ENCODE measurements at places on chromosomes 1 and 21. TPM values are rescaled to one million over a fixed set of nuclear protein-coding genes. Genes with fewer than 3 reads are reported as not detected.

DNA sequence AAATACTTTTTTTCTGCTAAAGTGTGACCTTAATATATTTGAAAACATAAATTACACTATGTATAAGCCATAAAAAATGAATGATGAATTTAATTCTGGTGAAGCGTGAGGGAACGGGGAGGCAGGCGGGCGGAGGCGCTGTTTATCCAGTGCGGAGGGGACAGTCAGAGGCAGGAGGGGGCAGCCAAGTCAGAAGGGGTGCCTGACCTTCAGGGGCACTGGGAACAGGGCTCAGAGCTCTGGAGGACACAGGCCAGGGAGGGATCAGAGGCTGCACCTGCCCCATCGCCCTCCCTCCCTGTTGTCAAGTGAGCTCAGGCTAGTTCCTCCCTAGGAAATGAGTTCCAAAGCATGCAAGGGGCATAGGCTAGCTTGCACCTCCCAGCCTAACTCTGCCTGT lies 82.0 kb upstream of the CASZ1 start:
- no peak for DNase-seq

GRCh38 chr1:230104395-230105244 lies 37.6 kb downstream of the GALNT2 start:
- peak; percentile 99 for DNase-seq

GRCh38 chr21:29091033-29091432 lies 17.6 kb upstream of the CCT8 start:
- DNase-seq: peak; percentile 68

The MLLT11 gene
- 4.6 TPM for total RNA-seq

DNA sequence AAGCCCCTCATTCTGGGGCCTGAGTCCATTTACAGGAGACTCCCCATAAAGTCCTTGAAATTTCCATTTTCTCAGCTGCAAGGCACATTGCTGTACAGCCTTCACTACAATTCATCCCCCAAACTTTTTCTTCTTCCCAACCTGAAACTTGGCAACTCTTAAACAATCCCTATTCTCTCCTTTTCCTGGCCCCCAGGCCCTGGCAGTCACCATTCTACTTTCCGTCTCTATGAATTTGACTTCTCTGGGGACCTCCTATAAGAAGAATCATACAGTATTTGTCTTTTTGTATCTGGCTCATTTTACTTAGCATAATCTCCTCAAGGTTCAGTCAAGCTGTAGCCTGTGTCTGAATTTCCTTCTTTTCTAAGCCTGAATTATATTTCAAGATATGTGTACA lies 332.9 kb downstream of the PCP4 start:
- DNase-seq: no peak

The ELAPOR1 gene
- total RNA-seq: 1.0 TPM

The CELA3B gene
- not detected for total RNA-seq

The CASQ2 gene
- not detected for total RNA-seq

The S100A7 gene
- 2.7 TPM for total RNA-seq

- DNase-seq: no peak
Measured at GRCh38 chr1:31783846-31784245, 19.7 kb upstream of the ADGRB2 start.

DNA sequence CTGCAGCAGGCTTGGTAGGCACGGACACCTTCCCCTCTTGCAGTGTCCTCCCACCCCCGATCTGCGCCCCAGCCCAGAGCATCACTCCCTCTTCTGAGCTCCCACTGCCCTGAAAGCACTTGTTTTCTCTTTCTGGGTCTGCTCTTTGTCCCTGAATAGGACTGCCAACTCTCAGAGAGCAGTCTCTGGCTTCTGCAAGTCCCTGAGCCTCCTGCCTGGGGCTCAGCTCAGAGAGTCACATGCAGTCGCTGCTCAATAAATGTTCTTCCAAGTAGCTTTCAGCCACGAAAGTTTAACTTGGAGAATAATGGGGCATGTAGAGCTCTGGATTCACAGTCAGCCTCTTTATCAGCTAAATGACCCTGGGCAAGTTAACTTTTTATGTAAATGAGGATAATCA lies 205.6 kb downstream of the HIVEP3 start:
- DNase-seq: no peak

DNA sequence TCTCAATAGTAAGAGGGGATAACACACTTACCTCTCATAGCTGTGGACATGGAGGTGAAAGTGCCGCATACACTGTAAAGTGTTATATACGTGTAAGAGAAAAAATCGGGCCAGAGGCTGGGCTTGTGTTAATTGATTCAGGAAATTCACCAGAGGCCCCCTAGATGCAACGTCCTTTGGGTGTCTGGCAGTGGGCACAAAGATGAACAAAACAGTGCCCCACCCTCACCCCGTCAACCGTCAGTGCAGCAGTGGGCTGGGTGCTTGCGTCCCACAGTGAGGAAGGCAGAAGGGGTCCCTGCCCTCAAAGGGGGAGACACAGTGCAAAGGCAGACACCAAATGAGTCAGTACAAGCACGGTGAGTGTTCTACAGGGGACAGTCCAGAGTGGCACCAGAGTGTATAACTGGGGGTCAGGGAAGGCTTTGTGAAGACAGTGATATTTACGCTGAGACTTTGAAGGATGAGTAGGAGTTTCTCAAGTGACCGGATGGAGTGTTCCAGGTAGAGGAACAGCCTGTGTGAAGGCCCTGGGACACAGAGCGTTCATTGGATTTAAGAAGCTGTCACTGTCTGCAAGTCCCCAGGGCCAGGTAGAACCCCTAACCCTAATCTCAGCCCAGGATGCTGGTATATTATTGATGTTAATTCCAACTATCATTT lies 6.6 kb upstream of the MTFR1L start:
- no peak for DNase-seq

DNA sequence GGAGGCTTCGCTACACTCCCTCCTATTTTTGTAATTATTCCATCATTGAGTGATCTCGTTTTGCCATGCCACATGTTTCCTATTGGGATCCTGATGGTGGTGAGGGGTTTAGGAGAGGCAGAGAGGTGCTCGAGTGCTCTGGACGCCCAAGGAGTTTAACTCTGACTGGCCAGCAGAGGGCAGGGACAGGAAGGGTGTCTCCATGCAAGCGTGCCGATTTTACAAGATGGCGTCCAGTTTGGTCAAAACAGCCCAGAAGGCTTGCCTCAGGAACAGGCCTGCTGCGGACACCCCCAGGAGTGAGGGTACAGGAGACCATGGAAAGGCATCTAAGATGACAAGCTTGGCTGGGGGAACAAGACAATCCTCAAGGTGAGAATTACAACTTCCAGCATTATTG lies 33.8 kb upstream of the KCNE2 start:
- DNase-seq: no peak

GRCh38 chr1:63913533-63913932 lies 139.7 kb downstream of the ROR1 start:
- no peak for DNase-seq

The UBE2Q1 gene
- 31.2 TPM for total RNA-seq

The PARS2 gene
- 4.5 TPM for total RNA-seq

- no peak for DNase-seq
Measured at GRCh38 chr1:109824349-109825115, 60.8 kb upstream of the EPS8L3 start.

DNA sequence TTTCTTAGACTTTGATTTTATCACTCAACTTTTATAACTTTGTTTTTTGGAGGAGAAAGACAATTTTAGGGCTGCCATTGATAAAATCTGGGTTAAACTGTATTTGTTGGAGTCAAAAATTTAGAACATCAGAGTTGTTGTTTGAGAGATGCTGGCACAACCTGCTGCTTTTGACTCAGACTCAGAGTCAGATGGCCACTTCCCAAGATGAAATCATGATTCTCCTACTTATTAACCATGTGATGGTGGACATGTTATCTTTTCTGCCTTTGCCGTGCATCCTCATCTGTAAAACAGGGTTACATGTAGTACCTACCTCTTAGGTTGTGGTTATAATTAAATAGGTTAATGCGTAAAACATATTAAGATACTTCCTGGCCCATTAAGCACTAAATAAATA lies 71.2 kb downstream of the PLA2G4A start:
- DNase-seq: no peak

DNA sequence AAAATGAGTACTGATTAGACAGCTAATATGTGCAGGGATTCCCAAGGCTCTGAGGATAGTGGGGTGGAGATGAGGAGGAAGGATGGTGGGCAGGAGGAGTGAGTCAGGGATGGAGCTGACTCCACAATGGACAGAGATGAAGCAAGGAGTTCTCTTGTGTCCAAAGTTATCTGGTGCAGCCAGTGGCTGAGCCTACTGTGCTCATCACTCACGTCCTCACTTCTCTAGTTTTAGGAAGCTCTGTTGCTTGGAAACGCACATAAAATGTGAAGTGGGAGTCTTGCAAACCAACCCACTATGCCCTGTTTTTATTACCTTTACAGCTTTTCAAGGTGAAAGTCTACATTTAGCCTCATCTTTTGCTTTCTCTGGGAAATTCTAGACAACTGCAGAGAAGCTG lies 36.5 kb upstream of the SAMD13 start:
- DNase-seq: no peak

DNA sequence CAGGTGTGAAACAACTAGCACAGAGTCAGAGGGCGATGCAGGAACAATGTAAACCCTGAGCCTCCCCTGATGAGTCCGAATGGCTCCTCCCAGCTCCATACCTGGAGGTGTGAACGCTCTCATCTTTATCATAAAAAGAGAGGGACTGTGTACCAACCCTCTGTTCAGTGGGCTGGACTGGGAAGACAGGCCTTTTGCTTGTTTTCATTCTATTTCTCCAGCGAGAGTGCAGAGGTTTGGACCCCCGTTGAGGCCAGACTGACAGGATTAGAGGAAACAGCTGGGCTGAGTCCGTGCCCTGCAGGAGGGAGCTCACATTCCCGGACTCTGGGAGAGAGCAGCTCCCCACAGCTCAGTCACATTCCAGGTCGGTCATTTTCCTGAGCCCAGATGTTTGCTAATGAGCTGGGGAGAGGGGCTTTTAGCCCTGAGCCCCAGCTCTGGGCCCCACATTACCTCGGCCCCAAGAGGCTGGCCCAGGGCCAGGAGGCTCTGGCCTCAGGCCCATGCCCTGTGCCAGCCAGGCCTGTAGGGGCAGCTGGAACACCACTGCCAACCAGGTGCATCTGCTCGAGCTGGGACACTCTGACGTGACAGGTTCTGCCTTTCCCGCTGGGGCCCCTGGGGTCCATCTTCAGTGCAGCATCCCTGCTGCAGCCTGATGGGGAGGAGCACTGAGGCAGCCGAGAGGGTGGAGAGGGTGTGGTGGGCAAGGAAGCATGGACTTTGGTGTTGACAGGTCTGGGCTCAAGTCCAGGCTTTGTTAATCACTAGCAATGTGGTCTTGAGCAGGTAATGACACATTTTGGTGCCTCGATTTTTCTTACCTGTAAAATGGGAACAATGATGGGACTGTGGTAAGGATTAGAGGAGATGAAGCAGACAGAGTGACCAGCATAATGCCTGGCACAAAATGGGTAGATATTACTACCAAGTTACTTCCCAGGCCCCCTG lies 3.5 kb upstream of the NBL1 start:
- peak; percentile 71 for DNase-seq

The TMEM54 gene
- 101 TPM for total RNA-seq

GRCh38 chr1:88922214-88922613 lies 30.8 kb upstream of the GTF2B start:
- no peak for DNase-seq

The DNAJC28 gene
- total RNA-seq: 2.0 TPM

- DNase-seq: no peak
Measured at GRCh38 chr1:73401666-73402065, 796.3 kb downstream of the LRRIQ3 start.

GRCh38 chr1:201713086-201713810 lies 115.7 kb upstream of the IPO9 start:
- peak; percentile 94 for DNase-seq

GRCh38 chr1:196501760-196502428 lies 106.3 kb downstream of the KCNT2 start:
- DNase-seq: no peak

DNA sequence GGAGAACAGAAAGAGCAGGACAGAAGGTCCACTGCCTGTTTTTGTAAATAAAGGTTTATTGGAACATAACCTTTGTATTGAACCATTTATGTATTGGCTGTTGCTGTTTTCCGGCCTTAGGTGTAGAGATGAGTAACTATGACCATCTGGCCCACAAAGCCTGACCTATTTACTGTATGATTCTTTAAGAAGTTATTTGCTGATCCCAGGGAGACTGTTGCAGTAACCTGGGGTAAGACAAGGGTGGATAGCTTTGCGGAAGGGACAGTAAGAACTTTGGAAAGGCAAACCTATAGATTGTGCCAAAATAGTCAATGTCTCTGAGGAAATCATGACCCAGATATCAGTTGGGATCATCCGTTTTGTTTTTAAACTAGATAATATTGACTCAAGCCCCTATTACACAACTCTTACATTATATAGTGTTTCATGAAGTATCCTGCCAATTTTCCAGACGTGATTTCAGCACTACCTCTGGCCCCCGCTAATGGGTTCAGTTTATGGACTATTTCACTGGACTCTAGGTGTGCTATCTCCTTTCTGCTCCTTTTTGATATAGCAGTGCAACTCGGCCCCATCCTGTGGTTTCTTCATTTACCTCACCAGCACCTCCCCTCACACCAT lies 20.8 kb upstream of the TLCD4 start:
- peak; percentile 6 for DNase-seq

- peak; percentile 10 for DNase-seq
Measured at GRCh38 chr1:92299477-92300150, 755 bp downstream of the RPAP2 start.

GRCh38 chr1:59833022-59833421 lies 18.3 kb downstream of the HOOK1 start:
- DNase-seq: peak; percentile 54

The CASZ1 gene
- 14.1 TPM for total RNA-seq

- no peak for DNase-seq
Measured at GRCh38 chr1:81073580-81073979, 727.2 kb upstream of the ADGRL2 start.

DNA sequence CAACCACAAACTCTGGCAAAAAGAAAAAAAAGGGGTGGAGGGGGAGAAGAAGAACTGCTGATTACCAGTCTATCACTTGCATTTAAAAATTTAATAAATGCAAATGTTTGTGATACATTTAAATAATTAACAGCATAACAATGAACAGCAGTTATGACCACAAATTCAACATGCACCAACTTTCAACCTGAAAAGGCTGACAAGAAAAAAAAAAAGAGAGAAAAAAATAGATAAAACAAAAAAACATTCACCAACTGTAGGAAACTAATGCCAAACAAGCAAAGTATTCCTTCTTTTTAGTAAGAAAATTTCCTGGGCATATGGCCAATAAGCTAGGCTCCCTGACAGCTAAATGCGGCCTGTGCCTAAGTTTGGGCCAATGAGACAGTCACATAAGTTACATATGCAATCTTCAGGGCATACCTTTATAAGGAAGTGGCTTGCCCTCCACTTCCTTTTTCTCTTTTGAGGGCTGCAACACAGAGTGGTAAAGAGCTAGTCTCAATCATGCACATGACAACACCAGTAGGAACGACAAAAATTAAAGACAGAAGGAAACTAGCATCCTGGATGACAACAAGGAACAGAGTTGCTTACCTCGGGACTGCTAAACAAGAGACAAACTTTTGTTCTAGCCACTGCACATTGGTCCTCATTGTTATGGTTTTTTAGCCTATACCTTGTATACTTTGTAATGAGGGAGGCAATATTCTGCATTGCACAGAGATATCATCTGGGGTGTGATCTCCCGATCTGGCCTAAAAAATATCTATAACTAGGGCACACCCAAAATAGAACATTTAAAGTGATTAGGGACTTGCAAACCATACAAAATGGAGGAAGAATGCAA lies 24.2 kb upstream of the PHTF1 start:
- peak; percentile 12 for DNase-seq
